Upper lobe of left lung (tissue), 6 donors: ENCODE measurements at places on chromosomes 1 and 21. TPM values are rescaled to one million over a fixed set of nuclear protein-coding genes. Genes with fewer than 3 reads are reported as not detected.

DNA sequence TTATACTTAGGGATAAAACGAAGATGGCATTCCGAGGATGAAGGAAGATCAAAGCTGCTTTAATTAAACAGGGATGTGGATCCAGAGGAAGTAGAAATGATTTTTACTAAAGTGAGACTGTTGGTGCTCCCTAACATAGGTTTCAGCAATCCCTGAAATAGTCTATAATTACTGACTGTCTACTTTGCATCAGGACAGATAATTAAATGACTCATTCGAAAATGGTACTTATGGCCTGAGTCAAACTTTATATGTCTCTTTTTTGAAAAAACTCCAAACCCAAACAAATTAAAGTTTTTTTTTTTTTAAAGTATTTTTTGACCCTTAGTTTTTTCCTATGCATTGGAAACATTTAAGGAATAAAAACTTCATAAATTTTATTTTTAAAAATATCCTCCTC lies 90.3 kb downstream of the LYST start:
- no peak for DNase-seq
- no peaks in the 10 kb centered on the region for H3K27me3 ChIP-seq
- H3K4me1 ChIP-seq: no peaks in the 10 kb centered on the region
- H3K36me3 ChIP-seq: peaks cover 13% of the 10 kb centered on the region
- no peak overlapping the region for H3K4me3 ChIP-seq

DNA sequence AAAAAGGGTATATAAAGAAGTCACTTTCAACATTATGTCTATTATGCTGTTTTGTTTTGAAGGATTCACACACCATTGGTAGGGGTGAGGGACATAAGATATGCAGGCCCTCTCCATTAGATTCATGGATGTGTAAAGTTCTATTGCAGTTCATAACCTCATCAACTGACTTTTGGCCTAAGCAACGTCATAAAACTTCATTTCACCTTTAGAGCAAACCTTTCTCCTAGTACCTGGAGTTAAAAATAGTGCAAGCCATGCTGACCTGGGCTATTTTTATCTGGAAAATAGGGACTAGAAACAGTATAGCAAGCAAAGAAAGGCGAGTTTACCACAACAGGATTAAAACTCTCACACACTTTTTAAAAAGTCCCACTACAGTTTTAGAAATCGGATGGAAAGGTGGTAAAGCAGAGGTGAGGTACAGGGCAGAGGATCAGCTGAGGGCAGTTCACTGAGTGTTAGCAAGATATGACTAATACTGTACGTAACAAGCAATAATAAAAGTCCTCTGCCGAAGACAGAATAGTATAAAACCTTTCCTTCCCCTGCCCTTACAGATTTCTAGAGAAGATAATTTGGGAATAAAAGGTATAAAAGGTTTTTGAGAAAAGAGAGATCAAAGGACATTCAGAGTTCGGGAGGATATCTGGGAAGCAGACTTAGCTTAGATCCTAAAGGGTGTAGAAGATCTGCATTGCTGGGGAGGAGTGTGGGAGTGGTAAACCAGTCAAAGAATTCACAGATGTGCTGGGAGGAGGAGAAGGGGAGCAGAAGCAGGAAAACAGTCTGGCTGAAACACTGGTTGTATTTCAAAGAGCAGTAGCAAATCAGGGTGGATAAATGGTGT lies 14.3 kb downstream of the EGLN1 start:
- H3K4me3 ChIP-seq: no peak overlapping the region
- H3K27me3 ChIP-seq: no peaks in the 10 kb centered on the region
- no peak for DNase-seq
- H3K27ac ChIP-seq: no peak overlapping the region

GRCh38 chr1:76595024-76595423 lies 272.3 kb upstream of the ST6GALNAC5 start:
- no peak for DNase-seq
- no peaks in the 10 kb centered on the region for H3K4me1 ChIP-seq
- no peaks in the 10 kb centered on the region for H3K27me3 ChIP-seq

- H3K4me1 ChIP-seq: no peaks in the 10 kb centered on the region
- no peak overlapping the region for H3K4me3 ChIP-seq
- H3K27me3 ChIP-seq: no peaks in the 10 kb centered on the region
- H3K36me3 ChIP-seq: no peaks in the 10 kb centered on the region
- DNase-seq: no peak
- no peak overlapping the region for H3K27ac ChIP-seq
Observed at GRCh38 chr1:74641876-74642275, 31.7 kb downstream of the ERICH3 start.

DNA sequence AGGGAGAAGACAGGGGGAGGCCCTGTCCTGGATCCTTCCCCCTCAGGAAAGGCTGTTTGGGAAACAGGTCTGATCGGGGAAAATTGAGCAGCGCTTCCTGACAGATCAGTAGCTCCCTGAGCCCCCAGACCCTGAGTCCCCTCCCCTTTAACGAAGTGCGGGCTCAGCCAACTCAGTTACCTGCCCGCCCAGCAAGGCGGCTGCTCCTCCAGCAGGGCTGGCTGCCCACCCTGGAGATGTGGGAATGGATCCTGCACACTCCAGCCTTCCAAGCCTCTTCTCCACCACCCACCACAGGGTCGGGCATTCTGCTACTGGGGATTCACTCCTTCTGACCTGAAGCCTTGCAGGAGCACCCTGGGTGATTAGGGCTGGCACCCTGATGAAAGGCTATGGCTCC lies 27.6 kb upstream of the LAPTM5 start:
- H3K27ac ChIP-seq: no peak overlapping the region
- peaks cover 6% of the 10 kb centered on the region for H3K4me1 ChIP-seq

- H3K27ac ChIP-seq: no peak overlapping the region
- H3K27me3 ChIP-seq: no peaks in the 10 kb centered on the region
- H3K4me1 ChIP-seq: peaks cover 26% of the 10 kb centered on the region
- H3K36me3 ChIP-seq: no peaks in the 10 kb centered on the region
Observed at GRCh38 chr1:51669272-51669671, 52.4 kb downstream of the OSBPL9 start.

- no peak for DNase-seq
- no peaks in the 10 kb centered on the region for H3K27me3 ChIP-seq
- H3K27ac ChIP-seq: no peak overlapping the region
- H3K36me3 ChIP-seq: no peaks in the 10 kb centered on the region
- peaks cover 24% of the 10 kb centered on the region for H3K4me1 ChIP-seq
Observed at GRCh38 chr1:26016258-26016952, 5.2 kb upstream of the EXTL1 start.

DNA sequence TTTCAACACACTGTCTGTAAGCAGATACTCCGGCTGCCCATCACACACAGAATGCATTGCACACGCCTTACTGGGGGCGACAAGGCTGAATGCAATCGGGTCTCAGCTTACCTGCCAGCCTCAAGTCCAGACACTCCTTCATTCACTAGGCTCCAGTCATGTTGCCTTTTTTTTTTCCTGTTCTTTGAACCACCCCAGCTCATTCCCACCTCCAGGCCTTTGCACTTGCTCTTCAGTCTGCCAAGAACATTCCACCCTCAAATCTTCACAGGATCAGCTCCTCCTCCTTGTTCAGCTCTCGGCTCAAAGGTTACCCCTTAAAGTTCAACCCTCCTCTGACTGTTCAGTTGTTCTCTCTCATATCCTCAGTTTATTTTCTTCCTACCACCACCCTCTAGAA lies 181.9 kb upstream of the ESRRG start:
- no peak for DNase-seq
- H3K36me3 ChIP-seq: no peaks in the 10 kb centered on the region
- no peaks in the 10 kb centered on the region for H3K27me3 ChIP-seq
- H3K4me1 ChIP-seq: no peaks in the 10 kb centered on the region

The VPS45 gene
- 16.3 TPM for total RNA-seq

The CAMK1G gene
- not detected for total RNA-seq

The SLC2A5 gene
- total RNA-seq: 11.5 TPM
